ENCODE measurements at places on chromosomes 4 and X.

DNA sequence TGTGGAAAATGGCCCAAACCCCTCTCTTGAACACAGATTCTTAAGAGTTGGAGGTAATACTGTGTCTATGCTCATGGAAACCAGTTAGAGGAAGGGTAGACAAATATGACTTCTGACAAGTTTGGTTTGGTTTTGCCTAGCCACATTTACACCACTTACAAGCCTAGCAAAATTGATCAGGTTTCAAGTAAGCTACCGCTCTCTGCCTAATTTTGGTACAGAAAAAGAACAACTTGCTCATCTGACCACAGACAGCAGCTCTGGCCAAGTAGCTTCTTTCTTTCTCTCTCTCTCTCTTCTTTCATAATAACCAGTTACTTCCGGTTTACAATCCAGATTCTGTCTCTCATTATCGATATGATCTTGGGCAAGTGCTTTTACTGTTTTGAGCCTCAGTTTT, 260.0 kb downstream of the GLUD2 start:
- no peak for DNase-seq

GRCh38 chrX:88416002-88416401, 331.0 kb upstream of the CPXCR1 start:
- no peak for DNase-seq

GRCh38 chr4:119841361-119841760, 212.8 kb upstream of the PDE5A start:
- DNase-seq: no peak

- DNase-seq: no peak
These were observed 1.7 kb upstream of the RRAGB start for GRCh38 chrX:55715847-55716246.

GRCh38 chr4:123083646-123084045, 161.2 kb upstream of the NUDT6 start:
- DNase-seq: no peak

GRCh38 chr4:7810783-7811535, 128.7 kb downstream of the AFAP1 start:
- no peak for DNase-seq

DNA sequence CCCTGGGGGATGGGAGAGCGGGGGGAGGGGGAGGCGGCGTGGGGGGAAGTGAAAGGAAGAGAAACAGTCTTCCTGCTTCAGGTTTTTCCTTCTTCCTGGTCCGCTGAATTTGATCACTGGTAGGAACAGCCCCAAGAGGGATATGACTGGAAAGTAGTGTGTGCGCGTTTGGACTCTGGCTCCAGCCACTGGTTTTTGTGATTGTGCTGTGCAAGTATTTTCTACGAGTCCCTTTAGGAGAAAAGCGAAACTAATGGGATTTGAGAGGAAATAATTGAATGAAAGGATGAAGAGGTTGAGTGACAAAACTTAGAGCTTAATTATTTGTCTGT, 836 bp downstream of the PRRG1 start:
- DNase-seq: peak; percentile 3

- no peak for DNase-seq
These were observed 340.8 kb downstream of the PAPSS1 start for GRCh38 chr4:107379054-107379869.

- peak; percentile 41 for DNase-seq
These were observed 377 bp downstream of the TIMM17B start for GRCh38 chrX:48897157-48897624.

- DNase-seq: no peak
These were observed 215.5 kb downstream of the LDB2 start for GRCh38 chr4:16682975-16683374.

- DNase-seq: no peak
These were observed 165.6 kb upstream of the WDFY3 start for GRCh38 chr4:85132117-85132516.

DNA sequence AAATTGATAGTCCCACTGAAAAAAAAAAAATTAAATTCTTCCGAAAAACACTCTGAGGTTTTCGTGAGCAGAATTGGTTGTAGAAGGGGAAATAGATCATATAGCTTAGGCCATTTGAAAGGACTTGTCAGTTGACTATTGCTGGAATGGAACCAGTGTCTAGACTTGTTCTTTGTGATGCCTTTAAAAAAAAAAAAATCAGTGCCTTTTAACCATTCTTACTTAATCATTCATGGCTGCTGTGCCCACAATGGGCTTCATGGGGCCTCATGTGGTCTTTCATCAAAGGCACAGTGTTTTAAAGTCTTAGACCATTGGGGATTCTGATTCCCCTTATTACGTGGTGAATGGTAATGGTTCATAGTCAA, 139.3 kb downstream of the AFF1 start:
- no peak for DNase-seq

DNA sequence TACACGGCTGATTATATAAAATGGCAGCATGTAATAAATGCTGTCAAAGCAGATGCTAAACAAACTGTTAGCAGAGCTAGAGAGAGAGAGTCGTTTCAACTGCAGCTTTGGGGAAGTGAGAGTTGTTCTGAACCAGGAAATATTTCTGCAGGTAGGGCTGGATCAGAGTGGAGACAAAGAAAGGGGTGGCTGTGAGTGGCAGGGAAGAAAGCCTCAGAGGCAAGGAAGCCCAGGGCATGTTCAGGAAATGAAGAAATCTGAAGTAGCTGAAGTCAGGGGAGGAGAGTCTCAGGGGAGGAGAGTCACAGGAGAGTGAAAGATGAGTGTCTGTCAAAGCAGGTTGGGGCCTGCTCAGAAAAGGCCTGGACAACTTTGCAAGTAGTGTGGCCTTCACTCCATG, 48.4 kb upstream of the RPS6KA3 start:
- DNase-seq: peak; percentile 18

GRCh38 chrX:136627409-136627808, 20.5 kb upstream of the CD40LG start:
- DNase-seq: no peak

- DNase-seq: peak; percentile 60
These were observed 261.5 kb upstream of the FTHL17 start for GRCh38 chrX:31333165-31333831.

DNA sequence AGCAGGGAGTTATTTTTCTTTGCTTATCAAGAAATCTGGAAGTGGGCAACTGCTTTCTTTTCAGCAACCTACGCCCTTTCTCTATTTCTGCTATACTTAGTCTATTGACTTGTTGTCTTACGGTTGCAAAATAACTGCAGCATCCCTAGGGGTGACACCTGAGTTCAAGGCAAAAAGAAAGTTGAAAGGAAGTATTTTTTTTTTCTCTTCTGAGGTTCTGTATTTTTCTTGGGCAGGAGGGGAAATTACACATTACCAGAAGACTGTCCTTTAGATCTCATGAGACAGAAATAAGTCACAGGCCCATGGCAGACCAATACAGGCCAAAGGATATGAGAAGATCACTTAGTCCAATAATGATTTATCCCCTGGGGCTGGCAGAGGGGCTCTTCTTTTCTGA, 204.7 kb upstream of the CASK start:
- DNase-seq: no peak

DNA sequence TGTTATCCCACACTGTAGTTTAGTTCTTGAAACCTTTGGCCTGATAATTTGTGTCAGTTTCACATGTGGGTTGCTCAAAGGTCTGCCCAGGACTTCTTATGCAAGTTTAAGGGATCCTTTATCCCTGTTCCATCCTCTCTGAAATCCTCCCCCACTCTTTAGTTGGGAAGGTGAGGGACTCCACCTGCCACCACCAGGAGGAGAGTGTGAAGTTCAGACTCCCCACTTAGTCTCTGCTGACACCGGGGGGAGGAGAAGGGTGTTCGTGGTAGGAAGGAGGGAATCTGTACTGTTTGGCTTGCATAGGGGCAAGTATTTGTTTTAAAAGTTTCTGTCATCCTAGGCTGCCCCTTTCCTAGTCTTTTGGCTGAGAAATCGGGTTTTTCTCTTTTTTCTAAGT, 211.8 kb downstream of the PPP4R3C start:
- DNase-seq: no peak

GRCh38 chr4:77169481-77169880, 12.5 kb downstream of the CCNG2 start:
- no peak for DNase-seq

- DNase-seq: no peak
These were observed 48.9 kb downstream of the CXCL1 start for GRCh38 chr4:73918058-73918457.

- no peak for DNase-seq
These were observed 185.6 kb downstream of the IQCM start for GRCh38 chr4:149630064-149630463.

- no peak for DNase-seq
These were observed 421.8 kb downstream of the HNRNPD start for GRCh38 chr4:81951891-81952455.

DNA sequence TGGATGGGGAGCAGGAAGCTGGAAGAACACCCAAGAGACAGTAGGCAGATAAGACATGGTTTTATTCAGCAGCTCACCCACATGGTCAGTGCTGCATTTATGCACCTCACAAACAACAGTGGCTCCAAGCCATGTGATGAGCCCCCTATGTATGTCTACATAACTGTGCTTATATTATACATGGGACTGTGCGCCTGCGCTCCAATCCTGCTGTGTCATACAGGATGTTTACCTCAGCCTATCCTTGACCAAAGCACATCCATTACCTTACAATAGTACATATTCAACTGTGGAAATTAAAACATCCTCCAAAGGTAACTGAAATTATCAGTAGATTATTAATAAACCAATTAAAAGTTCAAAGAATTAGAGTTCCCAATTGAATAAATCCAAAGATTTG, 44.1 kb upstream of the SGMS2 start:
- DNase-seq: no peak

DNA sequence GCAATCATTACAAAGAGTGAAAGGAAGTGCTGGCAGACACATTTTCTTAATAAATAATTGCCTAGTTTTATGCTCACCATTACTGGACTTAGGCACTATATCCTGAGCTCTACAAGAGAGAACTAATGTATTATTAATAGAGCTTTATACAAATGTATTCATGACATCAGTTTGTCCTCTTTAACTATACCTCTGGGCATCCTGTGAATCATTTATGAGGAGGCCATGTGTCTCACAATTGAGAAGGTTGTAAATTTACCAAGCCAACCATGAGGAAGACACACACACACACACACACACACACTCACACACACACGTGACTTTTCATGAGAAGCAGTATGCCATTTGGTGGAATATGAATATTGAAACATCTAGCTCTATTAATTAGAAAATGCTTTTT, 728.2 kb downstream of the ARAP2 start:
- DNase-seq: no peak

DNA sequence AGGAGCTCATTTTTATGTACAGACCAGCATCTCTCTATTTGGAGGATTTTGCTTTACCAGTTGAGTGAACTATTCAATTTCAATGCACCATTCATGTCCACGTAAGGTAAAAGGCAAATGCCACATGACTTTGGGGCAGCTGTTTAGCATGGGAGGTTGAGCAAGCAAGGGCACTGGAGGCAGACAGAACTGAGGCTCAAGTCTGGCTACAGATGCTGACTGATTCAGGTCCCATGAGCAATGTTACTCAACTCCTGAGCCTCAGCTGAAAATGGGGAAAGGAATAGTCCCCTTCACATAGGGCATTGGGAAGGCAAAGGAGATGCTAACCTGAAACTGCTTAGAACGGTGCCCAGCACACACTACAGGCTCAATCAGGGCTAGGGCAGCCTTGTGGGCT, 93.0 kb upstream of the MTM1 start:
- DNase-seq: no peak

- DNase-seq: peak; percentile 31
These were observed 44.4 kb upstream of the TMSB15B start for GRCh38 chrX:103918050-103918449.

- no peak for DNase-seq
These were observed 47.4 kb upstream of the AGA start for GRCh38 chr4:177489471-177490246.

- no peak for DNase-seq
These were observed 60.0 kb downstream of the TIGD2 start for GRCh38 chr4:89171176-89171805.

DNA sequence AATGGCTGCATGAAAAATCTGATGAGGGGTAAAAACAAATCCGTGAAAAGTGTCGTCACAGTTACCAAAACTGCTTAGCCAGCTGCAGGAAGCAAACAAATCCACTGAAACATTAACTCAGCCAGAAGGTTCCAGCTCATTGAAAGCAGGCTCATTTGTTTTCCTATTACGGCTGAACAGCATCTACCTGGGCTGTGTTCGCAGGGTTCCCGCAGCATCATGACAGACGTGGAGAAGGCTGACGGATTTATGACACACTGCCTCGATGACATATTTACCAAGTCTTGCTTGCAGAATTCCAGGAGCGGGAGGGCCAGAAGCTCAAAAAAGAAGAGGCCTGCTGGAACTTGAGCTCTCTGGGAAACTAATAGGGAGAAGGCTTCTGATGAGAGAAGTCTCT, 781.1 kb downstream of the RAB28 start:
- no peak for DNase-seq

DNA sequence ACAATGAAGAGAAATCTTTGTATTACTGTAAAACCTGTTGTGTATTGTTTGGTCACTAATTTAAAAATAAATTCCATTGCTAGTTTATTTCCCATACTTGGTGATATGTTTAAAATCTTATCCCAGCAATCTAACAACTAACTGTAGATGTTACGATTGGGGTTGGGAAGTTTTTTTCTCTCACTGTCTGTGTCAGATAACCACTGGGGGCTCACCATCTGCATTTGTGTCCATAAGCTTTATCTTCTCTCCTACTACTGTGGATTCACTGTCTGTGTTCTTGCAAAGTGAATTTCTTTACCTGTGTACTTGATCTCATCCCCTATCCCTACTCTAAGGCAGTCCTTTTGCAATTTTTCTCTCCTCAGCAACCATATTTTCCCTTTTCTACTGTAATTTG, 81.3 kb downstream of the STIM2 start:
- no peak for DNase-seq

DNA sequence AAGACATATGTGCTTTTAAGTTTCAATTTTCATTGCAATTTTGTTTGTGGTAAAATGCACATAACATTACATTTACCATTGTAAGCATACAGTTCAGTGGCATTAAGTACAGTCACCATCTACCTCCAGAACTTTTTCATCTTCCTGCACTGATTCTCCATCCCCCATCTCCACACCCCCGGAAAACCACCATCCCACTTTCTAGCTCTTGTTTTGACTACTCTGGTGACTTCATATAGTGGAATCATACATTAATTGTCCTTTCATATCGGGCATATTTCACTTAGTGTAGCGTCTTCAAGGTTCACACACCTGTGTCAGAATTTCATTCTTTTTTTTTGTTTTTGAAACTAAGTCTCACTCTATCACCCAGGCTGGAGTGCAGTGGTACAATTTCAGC, 143.5 kb downstream of the GPR143 start:
- DNase-seq: no peak

GRCh38 chr4:174746710-174747109, 82.3 kb downstream of the GLRA3 start:
- DNase-seq: no peak

DNA sequence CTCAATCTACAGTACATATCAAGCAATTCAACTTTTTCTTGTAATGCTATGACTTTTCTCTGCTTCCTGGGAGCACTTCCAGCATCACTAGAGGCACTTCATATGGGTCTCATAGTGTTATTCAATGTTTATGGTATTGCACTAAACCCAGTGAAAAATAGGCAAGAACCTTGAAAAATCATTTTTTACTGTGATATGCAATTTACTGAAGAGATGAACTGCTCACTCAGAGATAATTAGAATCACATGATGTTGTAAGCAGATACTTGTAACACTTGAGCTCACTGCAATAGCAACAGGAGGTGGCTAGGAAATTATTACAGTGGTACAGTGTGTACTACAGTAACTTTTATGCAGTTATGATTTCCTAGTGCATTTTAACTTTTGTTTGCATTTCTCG, 93.3 kb downstream of the RASGEF1B start:
- no peak for DNase-seq

- no peak for DNase-seq
These were observed 393.8 kb downstream of the MAGEE1 start for GRCh38 chrX:76821276-76821675.

- DNase-seq: peak; percentile 51
These were observed 66.5 kb upstream of the TMEM184C start for GRCh38 chr4:147550626-147551246.
